ENCODE measurements at places on chromosomes 2 and 18. TPM values are rescaled to one million over a fixed set of nuclear protein-coding genes. Genes with fewer than 3 reads are reported as not detected.
A peak's percentile ranks its signal among the peaks of the same experiment; 100 is the strongest.

Gene CAVIN2
- polyA plus RNA-seq: 1.5 TPM

Gene SLC4A5
- 1.1 TPM for polyA plus RNA-seq

Gene FER1L5
- 0.02 TPM for polyA plus RNA-seq

GRCh38 chr2:98749066-98749450, 18.1 kb upstream of the MGAT4A start:
- no peak for DNase-seq

DNA sequence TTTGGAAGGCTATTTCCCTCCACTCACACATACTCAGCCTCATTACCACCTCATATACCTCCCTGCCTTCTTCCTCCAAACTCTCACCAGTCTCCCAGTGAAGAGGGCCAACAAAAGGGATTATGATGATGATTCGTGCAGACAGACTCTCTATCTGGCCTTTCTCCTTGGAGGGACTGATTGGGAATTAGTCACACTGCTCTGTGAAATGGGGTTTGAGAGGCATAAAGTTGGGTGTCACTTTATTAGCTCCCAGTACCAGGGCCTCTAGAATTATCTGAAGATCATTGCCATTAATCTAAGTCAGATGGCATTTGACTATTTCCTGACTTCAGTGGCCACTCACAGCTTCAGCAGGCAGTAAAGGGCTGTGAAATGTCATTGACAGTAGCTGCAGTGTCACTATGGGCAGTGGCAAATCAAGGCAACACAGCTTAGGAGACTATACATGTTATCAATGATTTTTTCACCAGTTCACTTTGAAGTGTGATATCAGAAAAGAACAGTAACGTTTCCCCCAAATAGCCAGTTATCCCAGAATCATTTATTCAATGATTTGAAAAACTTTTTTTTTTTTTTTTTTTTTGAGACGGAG, 17.4 kb downstream of the CNRIP1 start:
- peak; percentile 44 for DNase-seq

GRCh38 chr18:11993264-11993916, 12.1 kb downstream of the IMPA2 start:
- no peak for DNase-seq

DNA sequence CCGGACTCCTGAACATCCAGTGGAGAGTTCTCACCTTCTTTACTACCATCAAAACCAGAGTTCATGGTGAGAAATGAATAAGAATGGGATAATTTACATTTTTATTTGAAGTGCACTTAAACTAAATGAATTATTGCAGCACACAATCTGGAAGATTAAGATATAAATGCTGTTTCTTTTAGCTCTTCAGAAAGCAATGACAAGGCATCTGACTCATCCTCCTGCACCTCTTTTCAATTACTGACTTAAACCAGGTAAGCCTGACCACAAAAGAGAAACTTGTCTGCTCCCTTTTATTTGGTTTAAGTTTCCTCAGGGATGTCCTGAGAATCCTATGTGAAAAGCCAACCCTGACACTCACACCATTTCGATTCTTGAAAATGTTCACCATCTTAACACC, 720 bp upstream of the DSC2 start:
- DNase-seq: no peak

DNA sequence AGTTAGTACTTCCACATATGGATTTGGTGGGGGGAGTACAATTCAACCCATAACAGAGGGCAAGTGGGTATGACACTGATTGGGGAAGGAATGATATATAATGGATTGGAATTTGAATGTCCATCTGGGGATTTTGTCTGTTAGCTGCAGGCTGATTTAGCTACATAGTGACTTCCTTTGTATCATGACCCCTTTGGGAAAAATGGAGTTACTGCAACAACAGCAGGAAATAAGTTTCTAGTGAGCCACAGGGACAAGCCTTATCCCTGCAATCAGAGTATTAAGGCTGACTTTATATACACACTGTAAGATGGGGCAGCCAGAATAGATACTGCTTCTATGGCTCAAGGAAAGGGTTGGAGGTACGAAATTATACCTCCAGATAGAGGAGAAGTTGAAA, 404.4 kb upstream of the MEIS1 start:
- DNase-seq: peak; percentile 8

DNA sequence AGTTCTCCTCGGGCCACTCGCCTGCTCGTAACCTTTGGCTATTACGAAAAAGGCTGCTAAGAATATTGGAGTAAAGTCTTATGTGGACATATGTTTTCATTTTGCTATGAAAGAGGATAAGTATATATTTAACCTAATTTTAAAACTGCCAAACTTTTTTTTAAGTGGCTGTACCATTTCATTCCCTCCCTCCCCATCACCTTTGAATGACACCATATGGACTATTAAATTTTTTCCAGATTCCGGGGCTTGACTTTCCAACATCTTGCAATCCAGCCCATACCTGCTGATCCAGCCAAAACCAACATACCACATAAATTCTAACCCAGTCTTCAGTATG, 31.5 kb downstream of the REEP1 start:
- no peak for DNase-seq

GRCh38 chr18:25998461-25998860, 92.0 kb downstream of the SS18 start:
- DNase-seq: no peak

DNA sequence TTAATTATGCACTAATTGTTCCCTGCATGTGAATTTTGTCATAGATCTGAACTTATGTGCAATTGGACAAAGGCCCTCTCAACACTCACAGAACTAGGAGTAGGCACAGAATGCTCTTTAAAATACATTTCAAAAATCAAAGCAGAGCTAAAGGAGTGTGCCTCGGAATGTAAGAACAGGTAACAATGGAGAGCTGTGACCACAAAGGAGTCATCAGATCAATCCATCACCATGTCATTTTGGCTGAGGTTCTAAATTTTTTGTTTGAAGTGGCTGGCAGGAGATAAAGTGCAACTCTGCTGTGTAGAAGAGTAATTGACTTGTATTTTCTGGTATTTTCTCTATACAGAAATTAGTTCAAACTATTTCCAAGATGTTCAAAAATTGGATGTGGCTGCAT, 155.4 kb downstream of the NRP2 start:
- no peak for DNase-seq

- no peak for DNase-seq
Observed at GRCh38 chr2:7456762-7457161, 539.5 kb downstream of the RNF144A start.

GRCh38 chr2:121902616-121903015, 147.2 kb downstream of the TSN start:
- no peak for DNase-seq
